ENCODE measurements at places on chromosomes 11 and 22.

GRCh38 chr22:22772396-22772795 is 115.2 kb upstream of the IGLL5 start:
- no peak for DNase-seq

DNA sequence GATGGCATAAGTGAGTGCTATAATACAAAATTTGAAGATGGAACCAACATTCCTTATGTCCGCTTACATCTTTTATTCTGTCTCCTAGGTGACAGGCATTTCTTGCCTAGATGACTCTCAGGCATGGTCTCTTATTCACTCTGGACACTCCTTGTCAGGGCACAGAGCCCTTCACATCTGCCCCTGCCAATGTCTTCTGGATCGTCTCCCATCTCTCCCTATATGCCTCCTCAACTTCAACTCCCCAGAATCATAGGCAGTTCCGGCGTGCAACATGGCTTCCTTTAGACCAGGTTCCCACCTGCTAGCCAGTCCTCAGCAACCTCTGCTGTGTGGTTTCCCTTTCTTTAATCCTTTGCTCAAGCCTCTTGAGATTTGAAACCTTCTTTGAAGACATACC is 300.9 kb downstream of the TENM4 start:
- DNase-seq = no peak

DNA sequence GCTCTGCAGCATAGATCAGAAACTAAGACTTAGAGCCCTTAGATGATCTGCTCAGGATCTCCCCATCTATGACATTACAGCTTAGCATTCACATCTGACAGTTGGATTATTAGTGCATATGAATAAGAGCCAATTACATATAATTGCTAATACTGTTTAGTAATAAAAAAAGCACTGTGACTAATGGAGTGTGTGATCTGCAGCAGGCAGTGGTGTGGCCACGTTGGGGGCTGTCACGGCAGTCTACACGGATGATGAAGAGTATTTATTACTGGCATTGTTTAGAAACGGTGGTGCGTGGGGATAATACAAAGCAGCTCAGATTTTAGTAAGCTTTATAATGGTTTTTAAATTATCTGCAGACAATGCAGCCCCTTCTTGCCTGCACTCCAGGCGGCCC is 93.5 kb upstream of the TIMP3 start:
- DNase-seq = no peak

DNA sequence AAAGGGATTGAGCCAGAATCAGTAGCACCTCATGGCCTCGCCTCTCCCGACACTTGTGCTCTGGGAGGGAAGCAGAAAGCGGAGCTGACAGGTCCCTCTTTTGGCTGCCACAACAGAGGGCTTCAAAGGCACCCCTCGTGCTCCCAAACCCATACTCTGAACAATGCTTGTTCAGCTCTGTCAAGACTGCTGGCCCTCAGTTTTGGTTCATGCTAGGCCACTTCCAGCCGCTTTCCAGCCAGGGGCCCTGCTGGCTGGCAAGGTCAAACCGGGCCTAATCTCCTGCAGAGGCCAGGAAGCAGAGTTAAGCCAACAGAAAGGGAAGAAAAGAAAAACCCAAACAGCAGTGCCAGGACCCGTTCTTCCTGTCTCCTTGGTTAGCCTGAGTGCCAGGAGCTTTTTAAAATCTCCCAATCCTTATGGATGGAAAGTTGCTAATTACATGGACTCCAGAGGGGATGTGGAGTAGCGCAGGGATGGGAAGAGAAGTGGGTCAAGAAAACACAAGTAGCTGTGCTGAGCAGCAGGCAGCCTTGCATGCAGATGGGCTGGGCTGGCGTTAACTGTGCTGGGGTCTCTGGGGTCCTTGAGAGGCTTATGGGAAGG is 150.6 kb downstream of the GRIK4 start:
- no peak for DNase-seq

GRCh38 chr11:102773386-102773785 is 7.0 kb downstream of the MMP10 start:
- no peak for DNase-seq

DNA sequence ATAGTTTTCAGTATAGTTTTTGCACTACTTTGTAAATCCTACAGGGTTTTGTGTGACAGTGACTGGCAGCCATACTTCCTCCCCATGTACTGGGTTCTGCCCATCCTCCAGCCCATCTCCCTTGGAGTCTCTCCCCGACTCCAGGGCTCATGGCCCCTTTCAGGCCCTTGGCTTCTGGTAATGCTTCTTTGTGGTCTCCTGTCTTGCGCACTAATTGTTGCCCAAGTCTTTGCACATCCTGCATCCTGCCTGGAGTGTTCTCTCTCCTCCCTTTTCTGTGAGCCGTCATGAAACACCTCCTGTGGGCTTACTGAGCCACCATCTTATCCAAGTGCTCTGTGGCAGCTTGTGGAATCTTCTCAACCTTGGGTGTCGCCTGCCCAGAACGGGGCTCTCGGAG is 11.4 kb upstream of the KCNQ1OT1 start:
- no peak for DNase-seq

GRCh38 chr22:38089474-38089851 is 5.5 kb upstream of the SLC16A8 start:
- DNase-seq = no peak

DNA sequence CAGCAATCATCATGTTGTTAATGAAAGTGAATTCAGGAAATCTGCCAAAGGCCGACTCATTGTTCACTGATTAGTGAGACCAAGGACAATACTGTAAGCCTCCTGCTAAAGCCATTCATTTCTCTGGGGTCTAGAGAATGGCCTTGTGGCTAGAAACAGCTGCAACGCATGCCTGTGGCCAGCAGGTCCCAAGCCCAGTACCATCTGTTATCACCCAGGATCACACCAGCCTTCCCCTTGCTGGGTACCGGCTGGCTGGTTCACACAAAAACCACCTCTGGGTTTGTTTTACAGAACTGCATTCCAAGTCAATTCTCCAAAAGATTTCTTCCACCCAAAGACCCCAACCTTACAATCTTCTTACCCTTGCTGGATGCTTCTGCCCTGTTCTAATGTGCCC is 1.1 kb downstream of the PLAAT5 start:
- DNase-seq = no peak

GRCh38 chr11:134248910-134249480 is 4.2 kb downstream of the THYN1 start:
- no peak for DNase-seq

Measured in D721Med (cell line).